NCI-H1105 treated with DMSO at 0.1 percent for 48 hours (cell line): ENCODE measurements at places on chromosomes 2 and 18.

GRCh38 chr2:47658646-47659320 is 124.2 kb upstream of the MSH6 start:
- DNase-seq = no peak

DNA sequence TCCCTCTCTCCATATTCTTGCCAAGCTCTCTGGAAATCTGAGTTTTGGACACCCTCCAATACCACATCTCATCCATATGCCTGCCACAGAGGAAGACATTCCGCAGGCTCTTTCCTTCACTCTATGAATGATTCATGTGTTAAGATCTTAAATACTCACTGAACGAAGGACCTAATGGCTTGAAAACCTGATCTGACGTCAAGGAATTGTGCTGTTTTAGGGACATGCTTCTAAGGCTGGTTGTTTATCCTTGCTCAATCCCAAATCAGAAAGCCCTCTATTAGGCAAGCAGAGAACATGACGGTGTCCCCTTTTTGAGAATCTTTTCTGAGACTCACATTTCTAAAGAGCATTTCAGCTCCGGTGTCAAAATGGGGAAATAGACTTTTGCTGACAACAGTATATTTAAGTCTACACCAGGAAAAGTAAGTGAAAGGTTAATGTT is 83.7 kb upstream of the GALNT5 start:
- DNase-seq = no peak

DNA sequence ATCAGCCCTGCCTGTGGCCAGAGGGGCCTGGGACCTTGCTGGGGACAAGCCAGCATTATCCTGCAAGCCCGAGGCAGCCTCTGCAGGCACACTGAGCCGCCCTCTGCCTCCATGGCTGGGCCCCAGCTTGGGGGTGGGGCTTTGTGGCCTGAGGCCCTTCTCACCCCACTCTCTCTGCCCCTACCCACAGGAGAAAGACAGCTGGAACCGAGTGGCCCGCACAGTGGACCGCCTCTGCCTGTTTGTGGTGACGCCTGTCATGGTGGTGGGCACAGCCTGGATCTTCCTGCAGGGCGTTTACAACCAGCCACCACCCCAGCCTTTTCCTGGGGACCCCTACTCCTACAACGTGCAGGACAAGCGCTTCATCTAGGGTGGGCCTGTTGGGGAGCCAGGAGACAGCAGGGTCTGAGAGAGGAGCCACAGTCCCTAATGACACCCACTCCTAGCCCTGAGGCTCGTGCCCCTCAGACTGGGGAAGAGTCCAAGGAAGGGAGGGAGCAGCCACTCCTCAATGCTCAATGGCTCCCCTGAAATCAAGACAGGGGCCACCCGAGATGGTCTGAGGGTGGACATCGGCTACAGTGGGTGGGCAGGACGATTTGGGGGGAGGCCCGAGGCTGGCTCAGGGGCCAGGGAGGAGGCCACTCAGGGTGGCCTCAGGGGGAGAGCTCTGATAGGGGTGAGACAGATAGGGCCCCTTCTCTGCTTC is 4.4 kb upstream of the CHRNG start:
- no peak for DNase-seq

GRCh38 chr18:47990981-47991380 is 60.5 kb upstream of the SMAD2 start:
- no peak for DNase-seq

DNA sequence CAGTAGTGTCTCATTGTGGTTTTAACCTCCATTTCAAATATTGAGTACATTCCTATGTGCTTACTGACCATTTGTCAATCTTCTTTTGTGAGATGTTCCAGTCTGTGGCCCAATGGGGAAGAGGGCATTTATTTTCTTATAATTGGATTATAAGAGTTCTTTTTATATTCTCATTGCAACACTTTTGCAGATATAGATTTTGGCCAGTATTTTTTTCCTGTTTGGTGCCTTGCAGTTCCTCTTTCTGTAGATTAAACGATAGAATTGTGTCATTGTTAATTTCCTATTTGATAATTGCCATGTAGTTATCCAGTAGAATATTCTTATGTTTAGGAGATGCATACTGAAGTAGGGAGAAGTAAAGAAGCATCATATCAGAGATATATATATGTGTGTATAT is 56.4 kb upstream of the CYTIP start:
- no peak for DNase-seq

GRCh38 chr2:149446748-149447147 is 116.4 kb downstream of the LYPD6 start:
- peak; percentile 50 for DNase-seq

DNA sequence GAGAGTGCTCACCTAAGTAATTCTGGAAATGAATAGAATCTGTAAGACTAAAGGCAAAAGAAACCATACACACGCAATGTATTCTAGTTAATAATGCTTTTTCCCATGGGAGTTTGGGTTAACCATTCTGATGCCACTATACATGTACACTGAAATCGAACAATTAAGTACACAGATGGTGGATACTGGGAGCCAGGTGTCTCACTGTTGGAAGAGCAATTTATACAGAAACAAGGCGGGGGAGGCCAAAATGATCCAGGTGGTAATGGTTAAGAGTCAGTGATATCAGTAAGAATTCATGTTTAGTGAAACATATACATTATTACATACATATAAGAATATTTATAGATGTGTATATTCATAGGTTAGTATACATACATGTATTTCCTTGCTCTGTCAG is 67.2 kb downstream of the TMEM131 start:
- DNase-seq = no peak

DNA sequence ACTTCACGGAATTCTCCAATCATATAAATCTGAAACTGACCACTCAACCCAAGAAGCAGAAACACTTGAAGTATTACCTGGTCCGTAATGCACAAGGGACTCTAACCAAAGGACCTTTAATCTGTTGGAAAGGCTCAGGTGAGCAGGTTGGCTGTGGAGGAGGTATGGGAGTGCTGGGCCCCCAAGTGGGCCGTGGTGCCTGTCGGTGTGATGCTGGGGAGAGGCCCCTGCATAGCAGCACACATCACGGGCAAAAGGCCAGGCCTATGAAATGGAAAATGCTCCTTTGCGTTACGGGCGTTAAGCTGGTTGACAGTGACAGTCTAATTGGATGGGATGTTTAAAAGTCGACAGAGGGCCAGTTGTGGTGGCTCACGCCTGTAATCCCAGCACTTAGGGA is 42.6 kb downstream of the GREB1 start:
- no peak for DNase-seq

- DNase-seq = no peak
These were observed 57.5 kb upstream of the TGIF1 start for GRCh38 chr18:3392467-3392855.

- peak; percentile 87 for DNase-seq
These were observed at the start of gene OBSL1 for GRCh38 chr2:219571311-219572236. Gene OBSL1 (minus strand): TSS chr2:219571539. CDS start chr2:219571232, 307 bp downstream.

- DNase-seq = no peak
These were observed 120.5 kb downstream of the GULP1 start for GRCh38 chr2:188412190-188412589.

DNA sequence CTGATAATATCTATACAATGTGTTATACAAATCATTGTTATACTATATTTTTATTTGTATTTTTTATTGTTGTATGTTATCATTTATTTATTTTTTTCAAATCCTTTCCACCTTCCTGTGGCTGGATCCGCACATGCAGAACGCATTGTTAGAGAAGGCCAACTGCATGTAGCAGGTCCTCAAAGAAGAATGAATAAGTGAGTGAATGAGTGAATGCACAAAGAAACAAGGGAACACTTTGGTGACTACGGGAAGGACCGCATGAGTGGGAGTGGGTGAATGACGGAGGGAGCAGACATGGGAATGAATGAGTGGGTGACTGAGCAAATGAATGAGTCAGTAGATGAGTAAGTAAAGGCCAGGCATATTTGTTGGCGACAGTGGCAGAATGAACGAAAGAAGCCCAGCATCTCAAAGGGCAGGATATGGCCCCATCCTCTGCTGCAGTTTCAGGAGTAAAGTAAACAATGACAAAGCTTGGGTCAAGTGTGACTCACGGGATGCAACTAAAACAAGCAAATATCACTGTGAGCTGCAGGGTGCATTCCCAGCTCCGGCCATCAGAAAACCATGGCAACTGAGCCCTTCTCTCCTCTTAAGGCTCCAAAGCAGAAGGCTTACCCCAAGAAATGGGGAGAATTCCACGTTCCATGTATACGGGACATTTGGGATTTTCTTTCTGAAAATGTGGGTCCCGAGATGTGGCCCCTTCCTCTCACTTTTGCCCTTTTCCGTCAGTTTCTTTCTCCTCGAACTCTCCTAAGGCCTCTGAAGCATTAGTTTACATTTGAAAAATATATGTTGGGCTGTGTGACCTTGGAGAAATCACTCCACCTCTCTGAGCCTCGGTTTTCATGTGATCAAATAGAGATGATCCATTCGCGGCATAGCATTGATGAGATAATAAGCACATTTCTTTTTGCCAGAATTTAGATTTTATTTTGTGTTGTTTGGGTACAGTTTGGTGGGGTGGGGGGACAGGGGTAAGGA is 24.5 kb downstream of the KCNF1 start:
- no peak for DNase-seq

DNA sequence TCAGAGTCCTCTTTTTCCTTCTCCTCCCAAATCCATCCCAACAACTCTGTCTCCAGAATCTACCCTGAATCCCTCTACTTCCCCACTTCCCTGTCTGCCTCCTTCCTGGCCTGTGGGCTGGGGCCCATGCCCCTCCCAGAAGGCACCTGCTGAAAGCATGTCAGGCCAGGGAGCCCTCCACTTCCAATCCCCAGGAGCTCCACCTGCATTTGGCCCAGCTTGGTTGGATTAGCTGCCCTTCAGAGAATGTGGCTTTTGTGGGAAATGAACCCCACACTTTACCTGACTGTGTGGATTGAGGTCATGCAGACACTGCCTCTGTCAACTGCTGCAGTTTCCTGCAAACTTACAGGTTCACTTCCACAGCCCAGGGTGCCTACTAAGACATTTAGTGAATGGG is 58.5 kb downstream of the ACOXL start:
- DNase-seq = no peak

DNA sequence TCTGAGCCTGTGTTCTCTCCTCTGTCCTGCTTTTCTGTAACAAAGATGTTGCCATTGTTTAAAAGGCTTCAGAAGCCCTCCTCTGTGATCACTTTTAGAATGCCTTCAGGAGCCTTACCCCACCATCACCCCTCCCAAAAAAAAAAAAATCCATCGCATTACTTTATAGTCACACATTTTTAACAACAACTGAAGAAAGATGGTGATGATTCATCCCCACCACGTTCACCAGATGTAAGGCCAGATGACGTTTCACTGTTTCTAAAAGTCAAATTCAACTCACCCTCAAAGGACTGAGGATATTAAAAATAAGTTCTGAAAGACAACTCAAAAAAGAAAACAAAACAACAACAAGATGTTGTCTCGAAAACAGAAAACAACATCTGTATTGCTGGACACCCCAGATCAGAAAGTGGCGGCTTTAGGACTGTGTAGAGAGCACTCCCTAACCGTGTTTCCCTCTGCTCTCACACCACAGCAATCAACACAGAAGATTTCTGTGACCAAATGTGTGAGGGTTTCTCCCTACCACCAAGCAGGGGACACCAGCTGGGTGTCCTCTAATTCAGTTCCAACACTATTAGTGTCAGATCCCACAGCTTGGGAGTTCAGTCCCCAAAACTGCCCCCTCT is 61.9 kb upstream of the CREB1 start:
- no peak for DNase-seq

DNA sequence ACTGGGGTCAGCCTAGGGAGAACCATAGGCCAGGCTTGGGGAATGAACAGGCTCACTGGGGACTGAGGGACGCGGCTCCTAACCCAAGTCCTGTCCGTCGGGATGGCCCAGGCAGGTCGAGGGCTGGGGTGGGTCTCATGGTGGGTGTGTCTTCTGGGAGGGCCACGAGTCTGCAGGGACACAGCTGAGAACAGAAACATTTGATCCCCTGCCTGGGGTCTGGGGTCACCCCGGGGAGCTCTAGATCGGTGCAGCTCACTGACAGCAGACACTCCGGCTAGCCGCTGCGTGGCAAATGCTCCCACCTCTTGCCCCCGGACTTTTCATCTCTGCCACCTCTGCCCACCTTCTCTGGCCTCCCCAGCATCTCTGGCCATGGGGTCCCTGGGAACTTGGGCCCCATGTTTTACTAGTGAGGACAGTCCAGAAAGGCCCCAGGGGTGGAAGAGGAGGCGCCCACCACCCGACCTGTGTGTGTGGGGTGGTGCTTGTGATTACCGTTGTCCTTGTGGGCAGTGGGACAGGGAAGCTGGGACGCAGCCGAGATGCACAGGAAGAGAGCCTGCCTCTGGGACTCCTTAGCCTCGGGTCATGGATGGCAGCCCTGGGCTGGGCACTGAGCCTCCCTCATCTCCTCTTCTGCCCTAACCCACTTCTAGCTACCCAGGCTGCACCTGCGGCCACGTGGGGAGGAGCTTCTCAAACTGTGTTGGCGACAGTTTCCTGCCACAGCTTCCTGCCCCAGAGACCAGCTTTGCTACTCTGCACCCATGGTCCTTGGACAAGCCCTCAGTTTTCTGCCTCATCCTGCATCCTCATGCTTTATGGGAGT is 4.9 kb downstream of the ZAP70 start:
- no peak for DNase-seq

GRCh38 chr2:778731-779350 is 101.6 kb upstream of the TMEM18 start:
- no peak for DNase-seq

DNA sequence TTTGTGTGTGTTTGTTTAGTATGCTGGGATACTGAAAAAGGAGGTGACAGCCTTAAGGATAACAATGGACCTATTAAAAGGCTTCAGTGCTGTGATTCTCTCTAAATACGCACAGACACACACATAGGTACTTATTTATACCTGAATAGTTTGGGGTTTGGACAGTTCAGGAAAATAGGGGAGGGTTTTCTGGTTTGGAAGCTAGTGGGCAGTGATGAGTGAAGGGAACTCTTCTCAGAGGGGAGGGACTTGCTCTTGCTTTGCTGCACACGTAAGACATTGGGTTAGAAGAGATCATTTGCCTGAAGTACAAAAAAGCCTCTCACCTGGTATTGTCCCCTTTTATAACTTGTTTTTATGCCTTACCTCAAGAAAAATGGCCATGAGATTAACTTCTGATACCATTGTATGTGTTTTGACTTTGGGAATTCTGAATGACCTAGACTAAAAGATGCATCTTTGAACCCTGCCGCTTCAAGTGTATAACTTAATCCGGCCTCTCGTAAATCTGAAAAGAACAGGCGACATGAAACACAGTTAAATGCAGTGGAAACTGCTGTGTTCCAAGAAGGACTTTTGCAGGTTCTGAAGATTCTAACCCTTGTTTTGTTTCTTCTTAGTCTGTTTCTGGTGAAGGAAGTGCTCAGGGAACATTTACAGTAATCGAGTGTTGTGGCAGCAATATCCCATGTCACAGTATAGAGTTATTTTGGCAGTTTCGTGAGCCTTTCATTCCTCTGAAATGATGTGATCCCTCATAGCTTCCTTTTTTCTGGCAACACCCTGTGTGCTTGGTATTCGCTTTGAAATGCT is 2.5 kb downstream of the CRIM1 start:
- no peak for DNase-seq

GRCh38 chr18:23107718-23108117 is 27.6 kb upstream of the CABLES1 start:
- DNase-seq = no peak

GRCh38 chr2:101496279-101496678 is 21.4 kb upstream of the RFX8 start:
- DNase-seq = no peak

GRCh38 chr2:189858291-189858690 is 74.0 kb downstream of the PMS1 start:
- no peak for DNase-seq
